ENCODE measurements at places on chromosomes 12 and 14.

DNA sequence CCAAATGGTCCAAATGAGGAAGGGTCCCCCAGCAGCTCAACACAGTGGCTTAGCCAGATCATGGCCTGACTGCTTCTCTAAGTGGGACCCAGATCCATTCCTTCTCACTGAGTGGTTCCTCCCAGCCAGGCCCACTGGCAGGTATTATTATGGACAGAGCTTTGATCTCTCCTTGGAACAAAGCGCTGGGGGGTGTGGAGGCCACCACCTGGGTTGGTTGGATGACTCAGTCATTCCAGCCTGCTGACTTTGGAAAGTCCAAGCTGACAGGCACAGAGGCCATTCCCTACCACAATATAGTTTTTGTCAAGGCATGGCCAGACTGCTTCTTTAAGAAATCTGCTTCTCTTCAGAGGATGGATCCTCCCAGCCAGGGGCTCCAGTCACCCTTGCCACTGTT lies 341.1 kb downstream of the BTG1 start:
- DNase-seq: peak; percentile 27

GRCh38 chr12:92629349-92630065 lies 73.3 kb upstream of the PLEKHG7 start:
- DNase-seq: no peak

- DNase-seq: no peak
Observed at GRCh38 chr12:1131811-1132224, 140.8 kb downstream of the ERC1 start.

- no peak for DNase-seq
Observed at GRCh38 chr12:89975574-89975973, 266.9 kb upstream of the ATP2B1 start.

- no peak for DNase-seq
Observed at GRCh38 chr12:107102294-107102693, 8.9 kb upstream of the CRY1 start.

GRCh38 chr14:70043001-70043400 lies 145.8 kb downstream of the SLC8A3 start:
- DNase-seq: no peak

- DNase-seq: no peak
Observed at GRCh38 chr12:91093341-91093740, 18.0 kb downstream of the LUM start.

DNA sequence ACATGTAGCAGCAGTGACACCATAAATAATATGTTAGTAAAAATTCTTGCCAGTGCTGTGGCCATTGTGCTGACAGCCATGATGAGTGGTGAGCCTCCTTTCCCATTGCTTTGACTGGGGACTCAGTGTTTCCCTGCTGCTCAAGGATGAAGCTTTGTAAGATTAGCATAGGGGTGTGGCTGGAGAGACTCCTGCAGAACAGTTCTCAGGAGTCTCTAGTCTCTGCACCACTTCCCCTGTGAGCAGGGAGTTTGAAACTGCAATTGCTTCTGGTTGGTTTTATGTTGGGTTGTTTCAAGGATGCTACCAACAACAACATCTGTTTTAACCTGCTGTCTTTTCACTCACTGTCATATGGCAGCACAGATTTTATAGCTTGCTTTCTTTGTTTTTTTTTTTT lies 41.4 kb downstream of the ZC3H14 start:
- no peak for DNase-seq

DNA sequence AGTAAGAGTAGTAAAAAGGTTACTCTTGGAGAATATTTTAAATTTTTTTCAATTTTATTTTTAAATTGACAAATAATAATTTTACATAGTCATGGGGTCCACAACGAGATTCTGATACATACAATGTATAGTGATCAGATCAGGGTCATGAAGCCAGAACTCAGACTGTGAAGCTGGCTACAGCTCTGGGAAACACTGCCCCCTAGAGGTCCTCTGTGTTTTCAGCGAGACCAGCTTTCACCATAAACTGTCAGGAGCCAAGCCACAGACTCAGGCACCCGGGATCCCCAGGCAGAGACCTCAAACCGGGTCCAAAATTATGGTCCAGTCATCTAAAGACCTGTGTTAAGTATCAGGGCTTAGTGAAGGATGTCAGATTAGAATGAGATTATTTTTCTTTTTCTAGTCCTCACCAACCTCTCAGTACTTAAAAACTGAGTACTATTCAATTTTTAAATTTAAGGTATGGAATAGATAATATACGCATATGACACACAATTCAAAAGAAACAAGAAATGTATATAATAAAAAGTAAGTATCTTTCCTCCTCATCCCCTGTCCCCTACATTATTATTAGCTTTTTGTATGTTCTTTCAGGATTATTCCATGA lies 397.1 kb downstream of the MDGA2 start:
- DNase-seq: no peak

DNA sequence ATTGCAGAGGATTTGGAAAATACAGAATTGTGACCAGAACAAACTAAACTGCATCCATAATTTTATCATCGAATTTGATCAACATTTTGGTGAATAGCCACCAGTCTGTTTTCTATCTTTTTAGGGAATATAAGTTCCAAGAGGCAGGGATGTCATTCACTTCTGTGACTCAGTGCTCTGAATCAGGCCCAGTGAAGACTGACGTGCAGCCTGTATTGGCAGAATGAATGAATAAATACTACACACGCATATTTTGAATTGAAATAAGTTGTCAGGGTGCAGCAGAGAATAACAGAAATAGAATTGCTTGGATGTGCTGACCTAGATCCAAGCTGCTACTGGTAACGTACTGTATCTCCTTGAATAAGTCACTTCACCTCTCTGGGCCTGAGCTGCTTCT lies 1.3 kb upstream of the EMP1 start:
- DNase-seq: no peak

Measured in RWPE2 (cell line).